ENCODE measurements at places on chromosomes 4 and X. TPM values are rescaled to one million over a fixed set of nuclear protein-coding genes. Genes with fewer than 3 reads are reported as not detected.

Gene CSAG2
- not detected for total RNA-seq

Gene BEX5
- 2.3 TPM for total RNA-seq

Gene MAGEA4
- not detected for total RNA-seq

Gene MXRA5
- total RNA-seq, result 27.8 TPM

Gene CYLC1
- total RNA-seq, result not detected

Gene NIPAL1
- total RNA-seq, result 19.2 TPM

Gene SHROOM4
- total RNA-seq, result 3.0 TPM

Gene F8A3
- total RNA-seq, result 14.6 TPM

Gene PF4V1
- total RNA-seq, result not detected

Gene CT45A5
- not detected for total RNA-seq

Gene SYTL4
- total RNA-seq, result 2.7 TPM

Gene BMPR1B
- 0.48 TPM for total RNA-seq

Gene ASB5
- not detected for total RNA-seq

Gene ODAPH
- 0.56 TPM for total RNA-seq

Gene CHIC1
- total RNA-seq, result 8.4 TPM

Gene MAGEB16
- not detected for total RNA-seq

Gene DIPK2B
- 14.7 TPM for total RNA-seq

Gene ZRSR2
- total RNA-seq, result 5.1 TPM

Gene SLC34A2
- total RNA-seq, result 4.3 TPM

Gene USP51
- 0.81 TPM for total RNA-seq

Gene UGT8
- total RNA-seq, result 2.5 TPM

Gene TEX13C
- not detected for total RNA-seq

Gene SMIM43
- not detected for total RNA-seq

Gene GABRE
- 56.7 TPM for total RNA-seq

Gene CSN1S1
- not detected for total RNA-seq

Gene MAGEA9B
- not detected for total RNA-seq

Gene LRIT3
- 0.38 TPM for total RNA-seq

Gene PNPLA4
- 10.9 TPM for total RNA-seq

Gene P2RY8
- not detected for total RNA-seq

Gene WDFY3
- 123 TPM for total RNA-seq

Gene SPANXA1
- total RNA-seq, result not detected

Gene NPY5R
- 2.7 TPM for total RNA-seq

Gene FOXP3
- total RNA-seq, result 0.26 TPM

Gene PCDH11X
- 1.7 TPM for total RNA-seq

Gene HTR2C
- not detected for total RNA-seq

Gene UGT2B10
- total RNA-seq, result not detected

Gene CCNQ
- 26.7 TPM for total RNA-seq

Gene RGN
- 0.29 TPM for total RNA-seq

Gene GCNA
- total RNA-seq, result 1.4 TPM

Gene TEX11
- not detected for total RNA-seq

Gene GAGE12J
- not detected for total RNA-seq

Gene C4orf36
- total RNA-seq, result not detected
